ENCODE measurements at places on chromosomes 6 and 20.

GRCh38 chr20:43243672-43244269 is 54.1 kb upstream of the PTPRT start:
- DNase-seq = no peak

GRCh38 chr6:22442826-22443225 is 126.5 kb upstream of the HDGFL1 start:
- DNase-seq = no peak

DNA sequence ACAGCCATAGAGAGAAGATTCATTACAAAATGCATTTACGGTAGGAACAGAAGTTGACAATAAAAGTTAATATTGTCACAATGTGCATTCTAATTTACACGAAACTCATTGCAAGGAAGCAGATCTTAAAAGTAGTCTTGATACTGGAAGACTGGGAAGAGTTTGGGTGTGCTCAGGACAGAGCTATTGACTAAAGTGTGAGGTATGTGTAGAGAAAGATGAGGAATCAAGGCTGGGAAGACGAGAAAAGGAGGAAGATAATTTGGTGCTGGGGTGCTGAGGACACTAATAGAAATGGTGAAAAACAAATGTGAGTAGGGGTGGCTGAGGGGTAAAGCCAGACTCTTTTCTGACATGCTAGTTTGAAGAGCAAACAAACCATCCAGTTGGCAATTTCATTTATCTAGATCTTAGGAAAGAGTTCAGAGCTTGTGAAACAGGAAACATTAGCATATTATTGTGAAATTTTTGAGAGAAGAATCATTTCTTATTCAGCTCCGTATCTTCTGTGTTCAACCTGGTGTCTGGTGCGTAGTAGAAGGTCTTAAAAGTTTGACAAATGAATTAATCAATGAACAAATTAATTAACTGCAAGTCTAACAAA is 72.7 kb downstream of the ELOVL4 start:
- DNase-seq = peak; percentile 56

- DNase-seq = peak; percentile 83
Measured at GRCh38 chr20:50169329-50169823, 15.9 kb upstream of the PEDS1 start.

GRCh38 chr6:135141728-135142127 is 39.4 kb upstream of the MYB start:
- no peak for DNase-seq

Data from suppressor macrophage treated with lipopolysaccharide for 1 hour (primary cell).